ENCODE measurements at places on chromosomes 2 and 18.

GRCh38 chr2:197982565-197982964 lies 178.2 kb downstream of the PLCL1 start:
- no peak for DNase-seq

- no peak for DNase-seq
Measured at GRCh38 chr2:75211266-75211770, 12.0 kb upstream of the TACR1 start.

DNA sequence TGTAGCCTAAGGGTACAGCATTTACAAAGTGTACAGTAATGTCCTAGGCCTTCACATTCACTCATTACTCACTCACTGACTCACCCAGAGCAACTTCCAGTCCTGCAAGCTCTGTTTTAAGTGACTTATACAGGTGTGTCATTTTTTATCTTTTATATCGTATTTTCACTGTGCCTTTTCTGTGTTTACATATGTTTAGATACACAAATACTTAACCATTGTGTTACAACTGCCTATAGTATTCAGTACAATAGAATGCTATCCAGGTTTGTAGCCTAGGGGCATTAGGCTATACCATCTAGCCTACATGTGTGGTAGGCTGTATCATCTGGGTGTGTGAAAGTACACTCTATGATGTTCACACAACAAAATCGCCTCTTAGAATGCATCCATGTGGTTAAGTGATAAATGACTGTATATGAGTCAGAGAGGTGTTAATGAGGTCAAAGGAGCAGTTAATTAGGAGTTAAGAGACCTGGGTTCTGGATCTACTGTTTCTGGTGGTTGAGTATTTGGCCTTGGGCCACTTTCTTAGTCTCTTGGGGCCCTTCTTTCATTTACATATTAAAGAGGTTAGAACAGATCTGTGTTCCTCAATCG lies 149.1 kb downstream of the GREB1L start:
- DNase-seq, result no peak

GRCh38 chr2:117555965-117556364 lies 258.5 kb upstream of the DDX18 start:
- DNase-seq, result no peak

DNA sequence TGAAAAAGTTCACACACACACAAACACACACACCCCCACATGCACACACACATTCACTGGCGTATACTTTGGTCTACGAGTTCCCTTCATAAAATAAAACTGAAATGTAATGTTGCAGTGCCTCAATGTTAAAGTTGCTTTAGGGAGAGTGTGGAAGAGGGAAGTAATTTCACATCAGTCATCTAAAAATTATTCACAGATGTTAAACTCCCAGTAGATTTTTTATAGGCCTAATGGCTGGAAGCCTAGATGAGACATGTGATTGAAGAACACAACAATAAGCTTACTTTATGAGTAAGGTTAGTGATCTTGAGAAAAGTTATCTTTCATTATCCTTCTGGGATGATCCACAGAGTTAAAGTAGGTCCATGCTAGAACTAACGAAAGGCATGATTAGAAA lies 506.7 kb upstream of the CNTNAP5 start:
- DNase-seq, result no peak

- no peak for DNase-seq
Measured at GRCh38 chr2:98800330-98801064, 69.6 kb upstream of the MGAT4A start.

GRCh38 chr2:16203691-16204090 lies 263.3 kb downstream of the MYCN start:
- no peak for DNase-seq

Measured in posterior cingulate gyrus (tissue), 11 donors.